ENCODE measurements at places on chromosomes 13 and 19.

DNA sequence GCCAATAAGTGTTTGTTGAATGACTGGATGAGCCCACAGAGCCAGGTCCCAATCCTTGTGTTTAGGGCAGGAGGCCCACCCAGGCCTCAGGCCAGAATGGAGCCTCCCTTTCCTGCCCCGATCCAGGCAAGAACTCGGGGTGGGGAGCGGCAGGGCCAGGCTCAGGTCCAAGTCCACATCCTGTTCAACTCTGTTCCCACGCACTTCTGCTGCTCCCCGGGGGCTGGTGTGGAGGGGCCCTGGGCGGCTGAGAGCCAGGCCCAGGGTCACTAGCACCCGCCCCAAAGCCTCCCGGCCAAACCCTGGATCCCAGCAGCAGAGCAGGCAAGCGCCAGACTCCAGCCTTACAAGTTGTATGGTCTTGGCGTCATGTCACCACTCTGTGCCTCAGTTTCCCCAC is 8.0 kb downstream of the ANGPTL8 start:
- no peak for DNase-seq

GRCh38 chr13:76330761-76331160 is 555.4 kb downstream of the KCTD12 start:
- DNase-seq, result no peak

DNA sequence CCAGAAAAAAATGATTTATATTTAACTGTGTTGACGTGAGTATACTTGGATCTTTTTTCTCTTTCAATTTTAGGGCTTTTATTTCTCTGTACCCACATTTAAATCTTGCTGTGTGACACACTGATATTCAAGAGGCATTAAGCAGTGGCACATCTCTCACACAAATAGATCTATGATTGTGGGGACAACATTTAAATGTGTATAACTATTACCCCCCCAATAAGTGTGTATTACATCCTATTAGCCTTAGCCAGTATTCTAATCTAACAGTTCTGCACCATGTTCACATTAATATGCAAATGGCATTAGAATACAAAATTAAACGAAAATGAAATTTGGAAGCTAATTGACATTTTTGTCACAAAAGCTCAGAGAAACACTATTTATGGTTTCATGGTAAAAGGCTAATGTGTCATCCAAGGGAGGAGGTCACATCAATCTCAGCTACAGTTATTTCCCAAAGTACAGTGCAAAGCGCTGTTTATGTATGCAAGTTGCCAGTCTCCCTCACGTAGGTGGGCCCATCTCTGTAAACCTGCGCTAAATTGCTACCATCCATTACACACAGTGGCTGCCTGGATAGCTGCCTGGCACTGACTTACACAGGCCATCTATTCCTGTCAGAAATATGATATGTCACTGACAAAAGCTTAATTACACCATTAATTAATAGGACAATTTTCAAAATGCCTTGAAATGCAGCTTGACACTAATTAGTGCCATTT is 984.7 kb upstream of the PCDH9 start:
- DNase-seq, result no peak

DNA sequence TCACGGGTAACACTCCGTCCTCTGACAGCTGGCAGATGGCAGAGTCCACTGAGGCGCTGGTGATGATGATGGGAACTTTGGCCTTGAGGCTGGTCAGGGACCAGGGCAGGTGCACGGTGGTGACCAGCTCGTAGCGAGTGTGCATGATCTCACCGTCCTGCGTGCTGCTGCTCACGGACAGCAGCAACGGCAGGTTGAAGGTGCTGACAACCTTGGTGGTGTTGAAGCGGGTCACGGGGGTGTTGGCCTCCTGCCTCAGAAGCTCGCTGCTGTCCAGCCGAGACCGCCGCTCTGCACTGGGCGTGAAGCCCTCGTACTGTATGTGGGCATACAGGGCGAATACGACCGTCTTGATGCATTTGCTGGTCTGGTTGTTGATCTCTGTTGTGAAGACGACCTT is 11.6 kb downstream of the ARRDC5 start:
- DNase-seq, result no peak

DNA sequence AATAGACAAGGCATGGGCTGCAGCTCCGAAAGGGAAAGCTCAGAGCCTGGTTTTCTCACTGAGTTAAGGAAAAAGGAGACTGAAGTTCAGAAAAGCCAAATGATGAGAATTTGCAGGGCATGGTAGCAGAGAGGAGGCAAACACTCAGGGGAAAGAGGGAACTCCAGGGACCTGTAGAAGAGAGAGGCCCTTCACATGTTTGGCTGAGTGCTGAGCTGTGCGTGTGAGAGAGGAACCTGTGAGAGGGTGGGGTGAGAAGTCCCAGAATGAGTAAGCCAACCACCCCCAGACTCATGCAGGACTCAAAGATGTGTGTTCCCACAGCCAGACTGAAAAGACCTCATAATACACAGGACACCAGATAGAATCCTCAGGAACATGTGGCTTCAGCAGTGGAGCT is 2.8 kb upstream of the CRYL1 start:
- no peak for DNase-seq
